ENCODE measurements at places on chromosomes 7 and 10.

DNA sequence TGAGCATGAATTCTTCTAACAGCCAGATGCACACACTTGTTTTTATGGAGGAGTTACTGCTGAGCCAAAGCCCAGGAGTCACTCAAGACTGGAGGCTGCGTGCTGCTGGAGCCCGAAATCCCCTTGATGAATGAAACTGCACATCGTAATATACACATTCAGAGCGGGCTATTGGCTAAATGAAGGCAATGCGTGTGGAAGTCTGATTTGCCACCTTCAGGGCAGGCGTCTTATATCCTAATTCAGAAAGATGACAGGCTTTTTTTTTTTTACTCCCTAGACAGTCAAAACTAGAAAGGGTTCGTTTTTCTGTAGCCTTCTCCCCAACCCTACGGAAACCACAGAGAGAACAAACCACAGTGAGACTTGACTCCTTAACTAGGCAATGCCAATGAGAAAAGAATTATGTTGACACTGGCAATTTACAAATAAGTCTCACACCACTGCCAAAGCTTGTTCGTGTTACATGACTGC lies 227.2 kb upstream of the KLF14 start:
- peak; percentile 87 for DNase-seq

GRCh38 chr7:44621034-44621749 lies 14.8 kb downstream of the OGDH start:
- DNase-seq, result no peak

- DNase-seq, result no peak
Observed at GRCh38 chr10:76150876-76151288, 719.5 kb downstream of the LRMDA start.

GRCh38 chr7:134744569-134744968 lies 34.9 kb upstream of the CALD1 start:
- DNase-seq, result no peak

DNA sequence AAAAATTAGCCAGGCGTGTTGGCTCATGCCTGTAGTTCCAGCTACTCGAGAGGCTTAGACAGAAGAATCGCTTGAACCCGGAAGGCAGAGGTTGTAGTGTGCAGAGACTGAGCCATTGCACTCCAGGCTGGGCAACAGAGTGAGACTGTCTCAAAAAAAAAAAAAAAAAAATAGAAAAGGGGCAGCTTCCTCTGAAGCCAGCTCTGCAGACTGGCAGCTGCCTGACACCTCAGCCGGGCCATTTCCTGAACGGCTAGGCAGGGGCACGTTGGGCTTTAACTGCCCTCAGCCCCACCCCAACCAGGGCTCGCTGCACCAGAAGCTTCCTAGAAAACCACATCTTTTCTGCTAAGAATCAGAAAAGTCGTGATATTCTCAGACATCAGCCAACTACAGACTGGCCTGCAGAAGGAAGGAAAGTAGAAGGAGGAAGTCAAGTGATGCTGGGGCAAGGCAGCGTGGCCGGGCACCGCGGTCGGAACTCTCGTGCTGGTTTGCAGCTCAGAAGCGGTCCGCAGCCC lies 38.0 kb downstream of the PRKAG2 start:
- DNase-seq, result peak; percentile 63

Data from CD4-positive, alpha-beta T cell treated with Interleukin-15 for 4 hours (primary cell).